ENCODE measurements at places on chromosomes 1 and 21.

GRCh38 chr1:44031252-44032169, at the start of gene SLC6A9:
Gene SLC6A9 (minus strand): TSS chr1:44031462. CDS start chr1:44024277, 7,185 bp downstream.
- peak; percentile 51 for DNase-seq

DNA sequence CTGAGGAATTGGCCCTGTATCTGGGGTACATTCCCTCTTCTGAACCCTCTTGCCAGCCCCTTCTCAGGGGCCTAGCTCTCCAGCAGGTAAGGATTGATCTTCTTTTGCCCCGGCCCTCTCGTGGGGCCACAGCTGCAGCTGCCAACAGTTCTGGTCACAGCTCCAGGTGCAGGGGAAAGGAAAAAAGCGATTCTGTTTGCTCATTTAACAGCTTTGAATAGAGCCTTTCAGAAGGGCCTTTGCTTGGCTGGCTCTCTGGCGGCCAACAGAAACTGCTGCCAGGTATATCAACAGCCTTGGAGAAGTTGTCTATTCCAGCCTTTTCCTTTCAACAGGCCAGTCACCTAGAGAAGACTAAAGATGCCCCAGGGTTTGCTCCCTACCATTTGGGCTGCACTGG, 16.1 kb upstream of the FMOD start:
- DNase-seq, result peak; percentile 18

DNA sequence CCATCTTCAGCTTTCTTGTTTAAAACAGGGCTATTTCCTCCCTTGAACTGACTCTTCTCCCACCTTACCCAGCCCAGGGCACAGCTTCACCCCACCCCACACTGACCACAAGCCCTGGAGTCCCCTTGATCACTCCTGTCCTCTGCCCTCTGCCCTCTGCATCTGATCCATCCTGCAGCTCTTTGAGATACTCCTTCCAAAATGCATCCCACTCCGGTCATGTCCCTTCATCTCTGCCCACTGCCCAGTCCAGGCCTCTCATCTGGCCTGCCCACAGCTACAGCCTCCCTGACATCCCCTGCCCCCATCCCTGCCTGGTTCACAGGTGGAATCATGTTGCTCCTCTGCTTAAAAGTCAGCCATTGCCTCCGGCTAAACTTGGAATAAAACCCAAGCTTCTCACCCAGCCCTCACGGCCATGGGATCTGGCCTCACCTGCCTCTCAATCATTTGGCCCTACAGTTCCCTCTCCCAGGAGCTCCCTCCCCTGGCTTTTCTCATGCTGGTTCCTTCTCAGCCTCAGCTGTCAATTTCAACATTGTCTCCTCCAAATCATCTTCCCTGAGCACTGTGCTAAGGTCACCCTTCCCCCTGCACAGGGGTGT, 202.0 kb downstream of the MATN1 start:
- DNase-seq, result no peak

DNA sequence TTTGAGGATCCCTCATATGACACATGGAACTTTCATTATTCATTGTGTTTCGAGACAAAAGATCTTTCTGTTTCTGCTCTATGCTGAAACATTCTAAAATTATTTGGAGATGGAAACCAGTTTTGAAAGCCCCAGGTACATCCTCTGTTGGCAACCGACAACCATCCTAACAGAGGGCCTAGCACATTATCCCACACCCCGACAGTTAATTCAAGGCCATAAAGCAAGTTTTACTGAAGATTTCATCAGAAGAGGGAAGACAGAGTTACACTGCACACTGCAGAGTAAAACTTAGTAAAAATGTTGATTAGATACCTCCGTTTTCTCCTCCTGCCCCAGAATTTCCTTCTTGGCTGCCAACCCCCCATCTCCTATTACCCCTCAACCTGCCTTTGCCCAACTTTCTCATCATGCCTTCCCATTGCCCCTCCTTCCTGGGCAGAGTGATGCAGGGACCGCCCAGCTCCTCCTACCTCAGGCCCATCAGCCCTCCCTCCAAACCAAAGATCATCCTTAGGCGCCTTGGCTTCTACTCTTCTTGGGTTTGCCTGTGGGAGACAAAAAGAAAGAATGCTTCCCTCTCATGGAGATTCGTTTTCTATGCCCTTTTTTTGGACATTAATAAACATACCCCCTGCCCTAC, 52.9 kb upstream of the CITED4 start:
- DNase-seq, result peak; percentile 74

GRCh38 chr1:84095308-84095707, 48.8 kb upstream of the PRKACB start:
- DNase-seq, result no peak

DNA sequence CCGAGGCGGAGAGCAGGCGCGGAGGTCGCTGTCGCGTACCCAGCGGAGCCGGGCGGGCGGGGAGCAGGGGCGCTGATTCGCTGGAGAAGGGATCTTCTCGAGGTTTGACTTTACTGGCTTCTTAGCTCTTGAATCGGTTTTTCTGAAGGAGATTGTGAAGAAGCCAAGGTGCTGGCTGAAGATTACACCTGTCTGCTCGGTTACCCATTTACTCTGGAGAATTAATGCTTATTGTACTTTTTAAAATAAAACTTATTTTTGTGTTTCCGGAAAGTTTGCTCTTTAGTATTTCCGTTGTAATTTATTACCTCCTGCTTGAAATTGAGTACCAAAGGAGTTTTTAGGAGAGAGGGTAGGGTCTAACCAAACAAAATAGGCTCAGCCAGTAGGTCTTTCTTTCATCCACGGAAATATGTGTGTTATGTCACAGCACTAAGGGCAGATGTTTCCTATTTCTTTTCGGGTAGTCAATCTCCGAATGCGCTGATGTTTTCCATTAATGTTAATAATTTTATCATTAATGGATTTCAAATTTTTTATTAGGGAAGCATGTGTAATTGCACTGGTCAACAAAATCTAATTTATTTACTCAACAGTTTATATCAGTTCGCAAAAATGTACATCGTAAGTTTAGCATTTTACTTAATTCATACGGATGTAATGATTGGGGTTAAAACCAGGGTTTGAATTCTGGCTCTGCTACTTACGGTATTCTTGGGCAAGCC, 510 bp upstream of the GNG5 start:
- no peak for DNase-seq

DNA sequence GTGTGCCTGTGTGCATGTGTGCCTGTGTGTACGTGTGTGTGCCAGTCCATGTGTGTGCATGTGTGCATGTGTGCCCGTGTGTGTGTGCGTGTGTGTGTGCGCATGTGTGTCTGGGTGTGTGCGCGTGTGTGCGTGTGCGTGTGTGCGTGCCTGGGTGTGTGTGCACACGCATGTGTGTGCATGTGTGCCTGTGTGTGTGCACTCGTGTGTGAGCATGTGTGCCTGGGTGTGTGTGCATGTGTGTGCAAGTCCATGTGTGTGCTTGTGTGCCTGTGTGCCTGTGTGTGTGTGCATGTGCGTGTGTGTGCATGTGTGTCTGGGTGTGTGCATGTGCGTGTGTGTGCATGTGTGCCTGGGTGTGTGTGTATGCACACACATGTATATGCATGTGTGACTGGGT, 28.7 kb upstream of the COL6A2 start:
- DNase-seq, result no peak

DNA sequence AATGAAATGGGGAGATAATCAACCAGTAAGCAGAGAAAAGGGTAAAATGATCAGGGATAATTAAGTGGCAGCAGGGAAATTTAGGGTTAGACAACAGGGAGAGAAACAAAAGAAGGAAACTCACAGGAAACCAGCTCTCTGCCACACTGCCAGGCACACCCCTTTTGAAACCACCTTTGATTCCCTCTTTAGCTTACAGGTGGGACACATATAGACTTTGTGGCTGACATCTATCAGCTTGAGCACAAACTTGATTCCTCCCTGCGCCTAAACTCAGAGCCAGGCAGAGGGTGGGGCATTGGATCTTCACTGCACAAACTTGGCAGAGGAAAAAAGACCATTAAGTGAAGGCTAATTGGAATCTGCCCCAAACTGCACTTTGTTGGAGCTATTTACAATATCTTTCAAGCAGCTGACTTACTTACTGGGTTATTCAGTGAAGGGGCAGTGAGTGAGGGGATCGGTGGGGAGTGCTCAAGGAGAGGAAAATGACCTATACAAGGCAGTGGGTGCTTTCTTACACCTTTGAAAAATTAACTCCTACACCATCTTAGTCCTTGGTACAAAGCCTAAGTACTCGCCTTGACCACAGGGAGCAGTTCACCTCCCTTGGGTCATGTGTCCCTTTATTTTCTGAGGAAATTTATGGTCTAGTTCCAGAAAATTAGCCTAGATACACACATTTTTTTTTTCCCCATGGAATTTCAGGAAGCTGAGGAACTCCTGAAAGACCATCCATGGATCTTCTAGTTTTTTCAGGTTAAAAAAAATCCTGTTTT, 60.2 kb downstream of the PBX1 start:
- no peak for DNase-seq

DNA sequence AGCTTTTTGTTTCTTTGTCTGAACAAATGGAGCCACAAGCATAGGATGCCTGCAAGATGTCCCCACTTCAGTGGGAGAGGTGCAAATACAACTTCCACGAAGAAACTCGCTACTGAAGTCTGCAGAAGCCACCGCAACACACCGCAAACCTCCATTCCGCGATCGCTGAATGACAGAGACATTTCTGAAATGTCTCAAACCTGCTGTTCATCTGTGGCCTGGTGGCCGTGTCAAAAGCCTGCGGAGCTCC, 1.0 kb downstream of the TP53BP2 start:
- no peak for DNase-seq

DNA sequence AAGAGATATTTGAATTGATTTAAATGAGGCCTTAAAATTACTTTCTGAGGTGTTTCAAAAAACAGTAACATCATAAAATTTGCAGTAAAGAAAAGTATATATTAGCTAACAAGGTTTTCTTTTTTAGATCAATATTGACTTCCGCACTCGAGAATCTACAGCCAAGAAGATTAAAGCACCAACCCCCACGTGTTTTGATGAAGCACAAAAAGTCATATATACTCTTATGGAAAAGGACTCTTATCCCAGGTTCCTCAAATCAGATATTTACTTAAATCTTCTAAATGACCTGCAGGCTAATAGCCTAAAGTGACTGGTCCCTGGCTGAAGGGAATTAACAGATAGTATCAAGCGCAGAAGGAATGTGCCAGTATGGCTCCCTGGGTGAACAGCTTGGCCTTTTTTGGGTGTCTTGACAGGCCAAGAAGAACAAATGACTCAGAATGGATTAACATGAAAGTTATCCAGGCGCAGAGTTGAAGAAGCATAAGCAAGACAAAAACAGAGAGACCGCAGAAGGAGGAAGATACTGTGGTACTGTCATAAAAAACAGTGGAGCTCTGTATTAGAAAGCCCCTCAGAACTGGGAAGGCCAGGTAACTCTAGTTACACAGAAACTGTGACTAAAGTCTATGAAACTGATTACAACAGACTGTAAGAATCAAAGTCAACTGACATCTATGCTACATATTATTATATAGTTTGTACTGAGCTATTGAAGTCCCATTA, 3.6 kb downstream of the RGS1 start:
- no peak for DNase-seq
